Stimulated activated CD8-positive, alpha-beta memory T cell treated with anti-CD3 and anti-CD28 coated beads, Interleukin-7, amount 100 ng/mL, for 1 hour (primary cell): ENCODE measurements at places on chromosomes 5 and 9.

GRCh38 chr5:171980792-171981191 lies 25.6 kb downstream of the FBXW11 start:
- no peak for DNase-seq

DNA sequence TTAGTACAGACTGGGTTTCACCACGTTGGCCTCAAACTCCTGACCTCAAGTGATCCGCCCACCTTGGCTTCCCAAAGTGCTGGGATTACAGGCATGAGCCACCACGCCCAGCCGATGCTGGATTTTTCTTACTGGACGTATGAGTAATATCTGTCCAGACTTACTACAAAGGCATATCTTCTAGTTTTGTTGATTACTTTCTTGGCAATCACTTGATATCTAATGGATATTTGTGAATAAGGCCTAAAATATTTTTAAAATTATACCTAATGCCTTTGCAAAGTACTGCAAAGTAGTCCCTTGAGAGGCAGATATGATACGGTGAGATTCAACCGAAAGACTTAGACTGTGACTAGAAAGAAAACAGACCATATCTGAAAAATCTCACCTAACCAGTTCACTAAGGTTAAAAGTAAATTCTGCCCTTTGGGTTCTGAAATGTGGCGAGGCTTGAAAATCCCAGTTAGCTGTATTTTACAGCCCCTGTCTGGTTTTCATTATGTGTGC lies 152.1 kb downstream of the GNAQ start:
- DNase-seq = no peak

- no peak for DNase-seq
These were observed 68.5 kb downstream of the BNC2 start for GRCh38 chr9:16801871-16802466.

DNA sequence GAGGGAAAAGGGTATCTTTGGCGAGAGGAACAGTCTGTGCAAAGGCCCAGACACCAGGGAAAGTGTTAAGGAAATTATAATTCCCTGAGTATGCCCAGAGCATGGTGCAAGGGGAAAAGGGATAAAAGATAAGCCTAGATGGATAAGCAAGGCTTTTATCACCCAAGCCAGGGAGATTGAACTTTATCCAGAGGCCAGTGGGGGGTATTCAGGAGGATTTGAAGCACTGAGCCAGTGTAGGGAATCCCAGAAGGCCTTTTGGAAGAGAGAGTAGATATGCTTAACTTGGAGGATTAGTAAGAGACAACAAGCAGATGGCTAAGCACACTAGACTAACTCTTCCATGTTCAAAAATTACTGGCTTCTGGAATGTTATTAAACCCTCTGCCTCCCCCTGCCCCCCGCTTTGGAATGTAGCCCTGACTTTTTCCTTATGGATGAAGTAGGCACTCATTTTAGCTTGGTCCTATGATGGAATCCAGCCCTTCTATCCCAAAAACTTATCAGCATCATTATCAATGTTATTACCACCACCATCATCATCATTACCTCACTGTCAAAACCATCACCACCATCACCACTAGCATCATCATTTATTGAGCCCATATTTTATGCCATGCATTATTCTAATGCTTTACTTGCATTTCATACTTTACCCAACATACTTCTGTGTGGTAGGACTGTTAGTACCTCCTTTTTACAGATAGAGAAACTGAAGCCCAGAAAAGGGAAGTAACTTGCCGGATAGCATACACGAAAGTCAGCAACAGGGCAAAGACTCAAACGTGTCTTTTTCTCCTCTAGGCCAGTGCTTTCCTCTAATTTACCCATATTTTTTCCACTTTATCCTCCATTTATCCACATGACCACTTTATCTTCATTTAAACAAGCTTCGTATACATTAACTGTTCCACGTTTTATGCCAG lies 237.0 kb downstream of the PAPPA start:
- DNase-seq = no peak

DNA sequence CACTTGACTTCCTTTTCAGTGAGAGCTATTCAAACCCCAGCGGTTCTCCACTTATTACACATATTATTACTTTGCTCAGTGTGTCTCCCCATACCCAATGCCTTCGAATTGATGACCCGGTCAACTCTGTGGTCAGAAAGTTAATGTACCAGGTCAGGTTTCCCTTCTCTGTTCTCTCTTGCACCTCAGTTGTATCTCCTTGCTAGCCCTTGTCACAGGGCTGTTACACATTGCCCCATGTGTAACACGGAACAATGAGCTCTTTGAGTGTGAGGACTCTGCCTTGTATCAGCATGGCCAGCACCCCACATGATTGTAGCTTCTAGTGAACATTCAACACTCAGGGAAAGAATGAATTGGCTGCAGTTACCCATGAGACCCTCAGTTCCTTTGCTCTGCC lies 73.6 kb downstream of the DOCK2 start:
- no peak for DNase-seq

GRCh38 chr9:119165131-119165530 lies 204.1 kb downstream of the BRINP1 start:
- no peak for DNase-seq
